NCI-H345 (cell line): ENCODE measurements at places on chromosomes 16 and 17.

DNA sequence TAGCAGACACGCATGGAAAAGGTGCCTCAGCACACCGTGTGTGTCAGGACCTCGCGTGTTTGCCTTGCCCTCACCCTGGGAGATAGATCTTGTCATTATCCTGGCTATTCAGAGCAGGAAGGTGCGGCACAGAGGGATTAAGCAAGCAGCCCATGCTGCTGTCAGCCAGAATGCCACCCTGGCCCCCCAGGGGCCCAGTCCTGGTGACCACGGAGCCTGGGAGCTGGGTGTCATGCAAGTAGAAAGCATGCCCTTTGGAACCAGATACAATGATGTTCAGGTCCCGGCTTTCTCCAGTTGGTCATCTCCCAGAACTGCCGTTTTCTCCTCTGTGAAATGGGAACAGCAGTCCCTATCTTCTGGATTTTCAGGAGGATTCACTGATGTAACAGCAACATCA, 29.9 kb downstream of the CACNG4 start:
- no peak for DNase-seq

DNA sequence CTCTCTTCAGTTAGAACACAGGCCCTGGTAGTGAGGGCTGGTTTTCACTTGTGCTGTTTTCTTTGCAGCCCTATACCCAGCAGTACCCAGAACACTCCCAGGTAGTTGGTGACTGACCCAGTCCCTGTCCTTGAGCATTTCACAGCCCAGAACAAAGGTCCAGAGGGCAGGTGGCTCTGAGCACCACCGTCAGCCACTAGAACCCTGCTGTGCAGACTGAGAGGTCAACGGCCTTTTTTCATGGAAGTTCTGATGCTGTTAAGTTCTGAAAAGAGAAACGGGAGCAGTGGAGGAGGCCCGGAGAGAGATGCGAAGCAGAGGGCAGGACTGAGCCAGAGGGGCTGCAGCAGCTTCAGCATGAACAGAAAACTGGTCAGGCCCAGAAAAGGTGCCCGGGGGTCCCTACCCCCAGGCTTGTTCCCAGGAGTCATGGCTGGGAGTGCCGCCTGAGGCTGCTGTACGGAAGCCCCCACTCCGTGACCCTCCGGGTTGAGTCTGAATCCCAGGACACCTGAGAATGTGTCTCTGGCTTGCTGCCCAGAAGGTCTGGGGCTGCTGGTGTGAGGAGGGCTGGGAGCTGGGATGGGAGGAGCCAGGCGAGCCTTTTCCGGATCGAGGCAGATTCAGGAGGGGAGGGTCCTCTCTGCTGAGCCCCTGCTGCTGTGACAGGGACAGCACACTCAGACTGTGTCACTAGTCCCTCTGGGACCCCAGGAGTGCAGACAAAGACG, 8.7 kb downstream of the ZNF276 start:
- no peak for DNase-seq

DNA sequence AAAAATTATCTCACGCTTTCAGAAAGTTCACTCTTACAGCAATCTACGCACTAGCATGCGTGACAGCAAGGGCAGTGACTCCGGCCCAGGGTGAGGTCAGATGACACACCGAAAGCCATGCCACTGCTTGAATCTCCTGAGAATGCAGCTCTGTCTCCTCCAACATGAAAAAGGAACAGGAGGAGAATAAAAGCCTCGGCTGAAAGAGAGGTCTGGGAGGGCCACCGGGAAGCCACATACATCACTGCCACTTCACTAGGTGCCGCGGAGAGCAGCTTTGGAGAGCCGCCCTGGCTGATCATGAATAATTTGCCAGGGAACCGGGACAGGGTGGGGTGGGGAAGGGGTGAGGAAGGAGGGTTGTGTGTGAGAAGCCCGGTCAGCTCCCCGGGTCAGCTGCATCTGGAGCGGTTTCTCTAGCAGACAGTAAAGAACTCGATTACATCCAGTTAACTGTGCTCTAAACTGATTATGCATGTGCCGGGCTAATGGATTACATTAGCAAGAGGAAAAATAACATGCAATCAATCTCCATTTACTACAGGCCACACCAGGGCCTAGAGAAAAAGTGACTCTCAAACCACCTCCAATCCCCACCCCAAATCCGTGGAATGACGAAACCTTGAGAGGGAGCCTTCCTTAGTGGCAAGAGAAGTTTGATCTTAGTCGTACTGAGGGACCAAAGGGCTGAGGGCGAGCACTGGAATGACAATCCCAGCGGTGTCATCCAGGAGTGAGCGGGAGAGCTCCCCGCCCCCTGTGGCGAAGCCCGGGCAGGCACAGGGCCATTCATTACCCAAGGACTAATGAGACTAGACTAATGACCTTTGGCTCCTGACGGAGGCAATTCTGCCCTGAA, 100.3 kb downstream of the ZFHX3 start:
- no peak for DNase-seq

DNA sequence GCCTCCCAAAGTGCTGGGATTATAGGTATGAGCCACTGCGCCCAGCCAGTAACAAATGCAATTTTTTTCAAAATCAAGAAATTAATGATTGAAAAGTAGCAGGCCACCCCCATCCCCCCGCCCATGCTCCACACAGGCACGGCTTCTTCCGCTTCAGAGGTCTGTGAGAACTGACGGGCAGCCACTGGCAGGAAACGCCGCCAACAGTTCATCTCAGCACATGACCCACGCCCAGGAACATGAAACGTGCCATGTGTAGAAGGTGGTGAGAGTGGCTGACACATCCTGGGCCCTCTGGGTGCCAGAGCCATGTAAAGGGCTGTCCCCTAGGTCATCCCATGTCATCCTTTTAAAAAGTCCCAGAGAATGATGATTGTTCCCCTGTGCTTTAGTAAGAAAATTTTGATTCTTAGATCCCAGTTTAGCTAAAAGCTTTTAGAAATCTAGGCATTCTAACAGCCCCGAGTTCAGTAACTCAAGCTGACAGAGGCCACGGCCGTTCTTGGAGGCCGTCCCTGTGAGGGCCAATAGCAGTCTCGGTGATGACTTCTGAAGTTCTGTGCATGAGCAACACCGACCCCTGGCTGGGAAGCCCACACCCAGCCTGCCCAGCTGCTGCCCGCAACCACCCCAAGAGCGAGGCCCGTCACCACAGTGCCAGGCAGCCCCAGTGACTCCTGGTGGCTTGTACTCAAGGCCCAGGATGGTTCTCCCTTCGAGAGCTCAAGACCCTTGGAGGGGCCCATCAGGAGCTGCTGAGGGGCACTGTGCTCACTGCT, 52.1 kb downstream of the KLHDC4 start:
- no peak for DNase-seq

GRCh38 chr16:68382296-68382718, 66.0 kb downstream of the SMPD3 start:
- no peak for DNase-seq

DNA sequence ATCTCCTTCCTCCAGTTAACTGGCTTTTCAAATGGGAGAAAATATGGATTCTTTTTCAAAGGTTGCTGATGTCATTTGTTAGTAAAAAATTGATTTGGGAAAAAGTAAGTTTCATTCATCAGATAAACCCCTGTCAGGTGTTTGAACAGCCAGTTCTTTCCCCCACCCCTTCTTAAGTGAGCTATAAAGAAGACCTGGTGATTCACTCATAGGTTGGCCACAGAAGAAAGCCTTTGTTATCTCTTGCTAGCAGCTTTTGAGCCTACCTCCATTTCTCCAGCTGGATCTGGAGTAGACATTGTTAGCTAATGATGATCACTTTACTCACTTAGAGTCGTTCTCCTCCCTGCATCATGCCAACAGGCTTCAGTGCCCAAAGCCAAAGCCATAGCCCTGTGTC, 63.0 kb downstream of the NLK start:
- DNase-seq, result peak; percentile 5

- no peak for DNase-seq
These were observed 124.5 kb upstream of the LHX1 start for GRCh38 chr17:36812762-36813161.

- no peak for DNase-seq
These were observed 1.9 kb upstream of the CAPN15 start for GRCh38 chr16:525520-526180.

- no peak for DNase-seq
These were observed 112.1 kb downstream of the IRX5 start for GRCh38 chr16:55042556-55043432.

DNA sequence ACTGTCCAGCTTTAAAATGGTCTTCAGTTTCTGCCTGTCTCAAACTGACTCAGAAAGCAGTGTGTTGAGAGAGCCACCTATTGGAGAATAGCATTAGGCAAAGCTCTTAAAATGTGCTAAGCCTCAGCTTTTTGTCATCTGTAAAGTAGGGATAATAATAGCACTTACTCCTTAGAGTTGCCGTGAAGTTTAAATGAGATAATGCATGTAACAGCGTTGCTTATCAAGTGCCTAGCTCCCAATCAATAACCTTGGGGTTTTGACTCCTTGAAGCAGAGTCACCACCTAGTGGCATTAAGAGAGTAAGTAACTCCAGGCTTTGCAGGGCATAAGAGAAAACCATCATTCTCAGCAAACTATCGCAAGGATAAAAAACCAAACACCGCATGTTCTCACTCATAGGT, 163.3 kb downstream of the HS3ST2 start:
- DNase-seq, result no peak

GRCh38 chr16:22161999-22162655, at the start of gene SDR42E2:
Gene SDR42E2 (plus strand): TSS chr16:22162506. CDS start chr16:22165583, 3,077 bp downstream.
- DNase-seq, result peak; percentile 18

- DNase-seq, result no peak
These were observed 19.5 kb downstream of the HLF start for GRCh38 chr17:55284001-55284884.

GRCh38 chr17:63309021-63309420, 137.1 kb downstream of the CYB561 start:
- DNase-seq, result no peak

- no peak for DNase-seq
These were observed 16.4 kb downstream of the GAA start for GRCh38 chr17:80117491-80118401.

- peak; percentile 87 for DNase-seq
These were observed 26.5 kb upstream of the SLC39A11 start for GRCh38 chr17:73118951-73119391.

GRCh38 chr17:57676543-57676942, 68.6 kb downstream of the CCDC182 start:
- DNase-seq, result no peak

DNA sequence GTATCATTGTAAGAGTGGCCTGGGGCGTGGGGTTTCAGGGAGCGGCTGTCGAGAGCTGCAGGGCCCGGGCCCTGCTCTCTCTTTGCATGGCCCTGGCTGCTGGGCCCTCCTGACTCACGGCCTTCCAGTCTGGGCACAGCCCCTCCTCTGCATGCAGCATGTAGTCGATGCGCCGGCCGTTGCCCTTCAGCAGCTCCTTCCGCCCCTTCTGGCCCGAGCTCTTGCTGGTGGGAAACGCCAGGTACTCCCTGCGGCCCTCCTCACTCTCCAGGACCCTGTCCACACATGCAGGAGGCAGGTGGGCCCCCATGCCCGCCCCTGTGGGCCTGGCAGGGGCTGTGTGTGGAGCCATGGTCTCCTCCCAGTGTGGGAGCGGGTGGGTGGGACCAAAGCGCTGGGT, 50.7 kb downstream of the PRMT7 start:
- DNase-seq, result no peak

DNA sequence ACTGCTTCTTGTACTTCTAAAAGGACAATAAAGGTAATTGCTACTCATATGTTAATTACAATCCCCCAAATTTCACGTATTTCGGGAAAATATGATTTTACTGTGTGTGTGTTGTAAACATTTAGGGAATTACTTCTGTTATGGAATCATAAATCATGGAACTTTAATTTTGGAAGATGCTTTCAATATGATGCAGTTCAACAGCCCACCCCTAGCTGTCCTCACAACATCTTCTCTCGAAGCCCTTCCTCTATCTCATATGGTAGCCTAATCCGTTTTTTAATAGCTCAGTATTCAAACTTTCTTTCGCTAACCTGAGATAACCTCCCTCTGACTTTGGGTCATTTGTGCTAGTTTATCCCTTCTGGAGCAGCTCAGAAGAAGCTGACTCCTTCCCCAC, 78.4 kb downstream of the ANKFN1 start:
- no peak for DNase-seq

GRCh38 chr16:87849419-87850008, 19.8 kb downstream of the SLC7A5 start:
- no peak for DNase-seq

GRCh38 chr16:19808061-19808641, 76.5 kb downstream of the GPRC5B start:
- DNase-seq, result no peak
